Activated CD8-positive, alpha-beta T cell treated with anti-CD3 and anti-CD28 coated beads for 36 hours (primary cell): ENCODE measurements at places on chromosomes 6 and 20.
A peak's percentile ranks its signal among the peaks of the same experiment; 100 is the strongest.

DNA sequence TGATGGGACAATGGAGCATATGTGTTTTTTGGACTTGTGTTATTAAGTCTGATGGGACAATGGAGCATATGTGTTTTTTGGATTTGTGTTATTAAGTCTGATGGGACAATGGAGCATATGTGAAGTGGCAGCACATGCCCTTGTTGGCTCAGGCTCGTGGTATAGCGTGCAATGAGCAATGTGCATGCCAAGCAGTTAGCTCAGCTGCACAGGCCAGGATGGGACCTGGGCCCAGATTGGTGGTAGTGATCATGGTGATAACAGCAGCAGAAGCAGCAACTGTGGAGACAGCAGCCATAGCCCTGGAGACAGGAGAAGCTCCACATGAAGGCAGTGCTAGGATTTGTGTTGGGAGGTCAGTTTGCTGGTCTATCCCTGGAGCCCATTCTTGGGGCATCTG, 61.1 kb downstream of the IL20RA start:
- DNase-seq = no peak

DNA sequence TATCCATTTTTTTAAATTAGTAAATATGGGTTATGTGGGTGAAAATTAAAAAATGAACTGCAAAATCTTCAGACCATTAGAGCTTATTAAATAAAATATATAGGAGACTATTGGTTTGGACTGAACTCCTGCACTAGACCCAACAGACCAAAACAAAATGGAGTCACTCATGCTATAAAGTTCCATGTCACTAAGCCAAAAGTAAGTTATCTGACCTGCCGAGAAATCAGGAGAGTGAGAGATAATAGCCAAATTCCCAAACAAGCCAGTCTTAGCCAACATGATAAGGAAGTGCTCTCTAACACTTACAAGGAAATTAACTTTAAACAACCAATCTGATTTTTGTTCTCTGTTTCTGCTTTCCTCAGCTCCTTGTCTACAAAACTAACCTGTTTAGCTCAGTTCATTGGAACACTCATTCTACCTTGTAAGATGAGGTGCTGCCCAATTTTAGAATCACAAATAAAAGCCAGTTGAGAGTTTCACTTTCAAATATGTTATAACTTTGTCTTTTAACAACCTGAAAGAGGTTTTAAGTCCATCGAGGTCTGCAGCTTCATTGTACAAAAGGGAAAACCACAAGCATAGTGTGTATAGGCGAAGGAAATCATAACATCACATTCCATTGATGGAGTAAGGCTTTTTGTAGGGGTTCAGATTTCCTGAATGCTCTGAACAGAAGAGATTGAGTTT, 220.5 kb downstream of the TENT5A start:
- DNase-seq = no peak

GRCh38 chr20:10105046-10105445, 70.3 kb downstream of the ANKEF1 start:
- DNase-seq = no peak

DNA sequence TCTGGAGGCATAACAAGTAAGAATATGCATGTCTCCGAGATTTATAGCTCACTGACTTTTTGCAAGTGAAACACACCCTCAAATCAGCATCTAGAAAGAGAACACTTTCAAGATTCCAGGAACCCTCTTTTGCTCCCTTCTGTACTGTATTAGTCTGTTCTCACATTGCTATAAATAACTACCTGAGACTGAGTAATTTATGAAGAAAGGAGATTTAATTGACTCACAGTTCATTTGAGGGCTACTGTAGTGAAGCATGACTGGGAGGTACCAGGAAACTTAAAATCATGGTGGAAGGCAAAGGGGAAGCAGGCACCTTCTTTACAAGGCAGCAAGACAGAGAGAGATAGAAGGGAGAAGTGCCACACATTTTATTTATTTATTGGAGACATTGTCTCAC, 269.9 kb downstream of the UTRN start:
- DNase-seq = no peak

DNA sequence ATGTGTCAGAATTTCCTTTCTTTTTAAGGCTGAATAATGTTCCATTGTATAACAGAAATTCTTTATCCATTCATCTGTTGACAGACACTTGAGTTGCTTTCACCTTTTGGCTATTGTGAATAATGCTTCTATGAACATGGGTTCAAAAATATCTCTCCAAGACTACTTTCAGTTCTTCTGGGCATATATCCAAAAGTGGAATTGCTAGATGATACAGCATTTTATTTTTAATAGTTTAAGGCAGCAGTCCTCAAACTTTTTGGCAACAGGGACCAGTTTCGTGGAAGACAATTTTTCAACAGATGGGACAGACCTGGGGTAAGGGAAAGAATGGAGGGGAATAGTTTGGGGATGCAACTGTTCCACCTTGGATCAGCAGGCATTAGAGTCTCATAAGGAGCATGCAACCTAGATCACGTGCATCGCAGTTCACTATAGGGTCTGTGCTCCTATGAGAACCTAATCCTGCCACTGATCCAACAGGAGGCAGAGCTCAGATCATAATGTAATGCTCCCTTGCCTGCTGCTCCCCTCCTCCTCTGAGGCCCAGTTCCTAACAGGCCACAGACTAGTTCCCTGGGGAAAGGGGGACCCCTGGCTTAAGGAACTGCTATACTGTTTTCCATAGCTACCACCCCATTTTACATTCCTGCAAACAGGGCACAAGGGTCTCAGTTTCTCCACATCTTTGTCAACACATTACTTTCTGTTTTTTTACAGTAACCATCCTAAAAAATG, 239.9 kb upstream of the RNF217 start:
- DNase-seq = no peak

DNA sequence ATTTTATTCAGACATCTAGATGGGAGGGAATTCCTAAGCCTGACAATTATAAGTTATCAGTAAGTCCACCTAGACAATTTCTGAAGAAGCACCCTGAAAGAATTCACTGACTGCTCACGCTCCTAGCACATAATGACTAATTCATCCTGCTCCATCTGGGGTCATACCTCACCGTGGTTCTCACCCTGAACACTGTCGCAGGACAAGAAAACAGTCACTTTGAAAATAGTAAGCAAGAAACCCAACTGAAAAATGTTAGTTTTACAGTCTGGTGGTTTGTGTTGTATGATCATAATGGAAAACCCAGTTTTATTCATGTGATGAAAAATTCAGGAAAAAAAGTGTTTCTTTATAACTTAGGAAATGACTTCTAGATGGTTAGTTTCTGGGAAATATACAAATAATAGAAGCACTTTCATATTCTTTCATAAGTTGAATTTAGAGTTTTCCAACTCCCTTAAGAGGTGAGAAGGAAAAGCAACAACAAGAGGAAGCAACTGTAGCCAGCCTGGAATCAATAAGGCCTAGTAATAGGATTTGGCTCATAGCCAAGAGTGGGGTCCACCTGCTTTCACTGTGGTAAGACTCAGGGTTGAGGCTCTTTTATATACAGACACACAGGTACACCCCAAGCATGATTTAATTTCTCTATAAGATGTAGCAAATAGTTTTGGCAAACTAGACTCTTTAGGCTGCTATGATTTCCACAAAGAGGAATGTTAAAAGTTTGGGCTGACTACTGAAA, 94.1 kb downstream of the HIVEP2 start:
- DNase-seq = peak; percentile 68

- DNase-seq = peak; percentile 85
These were observed at the start of gene ZNF343 for GRCh38 chr20:2508631-2509467. Gene ZNF343 (minus strand): TSS chr20:2508915. CDS start chr20:2493895, 15,020 bp downstream.

DNA sequence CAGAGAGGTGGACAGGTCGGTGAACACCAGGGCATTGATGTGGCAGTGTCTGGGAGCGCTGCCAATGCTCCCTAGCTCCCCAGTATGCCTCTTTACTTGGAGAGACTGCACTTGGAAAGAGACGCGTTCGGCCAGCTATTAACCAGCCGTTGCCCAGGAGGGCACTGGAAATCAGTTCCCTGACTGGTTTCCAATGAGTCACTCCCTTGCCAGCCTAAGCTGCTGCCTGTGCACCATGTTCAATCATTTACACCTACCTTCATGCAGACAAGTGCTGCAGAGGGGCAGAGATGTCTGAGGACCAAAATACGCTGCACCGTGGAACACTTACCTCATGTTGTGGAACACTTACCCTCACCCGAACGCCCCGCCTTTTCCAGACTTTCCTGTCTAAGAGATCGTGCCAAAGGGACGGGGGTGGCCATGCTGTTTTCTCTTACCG, 151.6 kb downstream of the SOBP start:
- DNase-seq = no peak

DNA sequence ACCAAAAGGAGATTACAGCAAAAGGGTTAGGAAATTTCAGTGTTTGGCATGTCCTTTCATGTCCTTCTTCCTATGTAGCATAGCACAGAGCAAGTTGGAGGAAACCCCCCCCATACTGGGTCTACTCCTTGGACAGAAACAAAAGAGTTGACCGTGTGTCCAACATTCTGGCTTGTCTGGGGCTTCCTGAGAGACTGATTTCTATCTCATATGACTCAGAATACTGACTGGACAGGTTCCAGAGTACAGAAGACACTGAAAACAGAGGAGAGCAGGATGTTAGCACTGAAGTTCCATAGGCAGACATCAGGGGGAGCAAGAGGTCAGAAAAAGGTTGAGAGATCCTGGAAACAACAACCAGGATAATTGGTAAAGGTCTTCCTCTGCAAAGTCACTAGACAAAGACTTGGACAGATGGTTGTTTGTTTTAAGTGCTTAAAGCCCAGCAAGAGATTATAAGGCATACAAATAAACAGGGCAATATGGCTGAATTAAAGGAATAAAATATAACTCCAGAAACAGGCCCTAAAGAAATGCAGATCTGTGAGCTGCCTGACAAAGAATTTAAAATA, 48.4 kb downstream of the USP49 start:
- peak; percentile 66 for DNase-seq

- DNase-seq = peak; percentile 52
These were observed 805 bp upstream of the STX16 start for GRCh38 chr20:58650181-58650775.

DNA sequence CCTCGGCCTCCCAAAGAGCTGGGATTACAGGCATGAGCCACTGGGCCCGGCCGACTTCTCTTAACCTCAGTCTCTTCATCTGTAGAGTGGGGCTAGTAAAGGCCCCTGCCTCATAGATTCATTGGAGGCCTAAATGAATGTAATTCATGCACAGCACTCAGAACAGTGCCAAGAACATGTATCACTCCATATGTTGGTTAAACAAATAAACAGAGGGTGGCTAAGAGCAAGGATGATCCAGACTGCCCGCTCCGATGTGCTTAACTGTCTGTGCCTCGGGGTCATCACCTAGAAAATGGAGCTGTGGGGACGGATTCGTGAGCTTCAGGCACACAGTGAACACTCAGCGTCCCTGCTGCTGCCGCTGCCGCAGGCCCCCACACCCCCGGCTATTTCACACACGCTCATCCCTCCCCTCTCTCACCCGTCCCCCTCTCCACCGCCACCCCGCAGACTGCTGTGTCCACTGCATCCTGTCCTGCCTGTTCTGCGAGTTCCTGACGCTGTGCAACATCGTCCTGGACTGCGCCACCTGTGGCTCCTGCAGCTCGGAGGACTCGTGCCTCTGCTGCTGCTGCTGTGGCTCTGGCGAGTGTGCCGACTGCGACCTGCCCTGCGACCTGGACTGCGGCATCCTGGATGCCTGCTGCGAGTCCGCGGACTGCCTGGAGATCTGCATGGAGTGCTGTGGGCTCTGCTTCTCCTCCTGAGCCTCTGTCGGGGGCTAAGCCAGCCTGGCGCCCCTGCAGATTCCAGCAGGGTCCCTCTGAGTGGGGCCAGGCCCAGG, 14.8 kb downstream of the MDFI start:
- DNase-seq = no peak

- DNase-seq = no peak
These were observed 649.8 kb upstream of the SLC35B3 start for GRCh38 chr6:9085054-9085708.

- DNase-seq = no peak
These were observed 8.7 kb upstream of the TBX18 start for GRCh38 chr6:84773133-84773430.

- no peak for DNase-seq
These were observed 1.8 kb upstream of the JPH2 start for GRCh38 chr20:44188752-44189151.

DNA sequence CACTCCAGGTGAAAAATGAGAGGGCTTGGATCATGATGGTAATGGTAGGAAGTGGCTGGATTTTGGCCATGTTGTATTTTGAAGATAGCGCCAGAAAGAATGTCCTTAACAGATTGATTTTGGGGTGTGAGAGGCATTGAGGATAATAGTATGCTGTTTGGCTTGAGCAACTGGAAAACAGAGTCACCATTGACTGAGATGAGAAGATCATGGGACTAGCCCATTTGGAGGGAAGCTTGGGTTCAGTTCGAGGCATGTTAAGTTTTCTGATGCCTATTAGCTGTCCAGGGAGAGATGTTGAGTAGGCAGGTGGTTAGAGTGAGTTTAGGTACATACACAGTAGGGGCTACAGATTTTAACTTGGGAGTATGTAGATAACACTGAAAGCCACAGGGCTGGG, 23.3 kb downstream of the PLCG1 start:
- DNase-seq = no peak

GRCh38 chr6:79536585-79536953, 661 bp downstream of the LCA5 start:
- DNase-seq = peak; percentile 7

- no peak for DNase-seq
These were observed 62.1 kb downstream of the OTOR start for GRCh38 chr20:16810216-16810615.

GRCh38 chr20:9078826-9079731, 10.2 kb downstream of the PLCB4 start:
- no peak for DNase-seq

GRCh38 chr20:32990426-32990825, 13.8 kb downstream of the SUN5 start:
- no peak for DNase-seq
